ENCODE measurements at places on chromosomes 3 and 15. TPM values are rescaled to one million over a fixed set of nuclear protein-coding genes. Genes with fewer than 3 reads are reported as not detected.

Gene AGBL1
- total RNA-seq: not detected

Gene SOX2
- 0.50 TPM for total RNA-seq

Gene CCDC39
- total RNA-seq: not detected

Gene GJD2
- total RNA-seq: not detected

Gene SETMAR
- 6.9 TPM for total RNA-seq

Gene TMIE
- 0.19 TPM for total RNA-seq

Gene ATP11B
- total RNA-seq: 8.7 TPM

Measured in A549 treated with dexamethasone at 1 μM for 4 hours (cell line).